Psoas muscle (tissue), 8 donors: ENCODE measurements at places on chromosomes 12 and 14. TPM values are rescaled to one million over a fixed set of nuclear protein-coding genes. Genes with fewer than 3 reads are reported as not detected.
A peak's percentile ranks its signal among the peaks of the same experiment; 100 is the strongest.

GRCh38 chr14:72739446-72740405, 154.2 kb downstream of the DPF3 start:
- DNase-seq = no peak

KLRK1 gene
- total RNA-seq = 0.34 TPM

PLD4 gene
- total RNA-seq = not detected

KLRG1 gene
- 1.8 TPM for total RNA-seq

SELPLG gene
- 2.0 TPM for total RNA-seq

TAS2R20 gene
- 0.21 TPM for total RNA-seq

GRCh38 chr12:2691006-2691344, 103.8 kb upstream of the FKBP4 start:
- DNase-seq = no peak

DNA sequence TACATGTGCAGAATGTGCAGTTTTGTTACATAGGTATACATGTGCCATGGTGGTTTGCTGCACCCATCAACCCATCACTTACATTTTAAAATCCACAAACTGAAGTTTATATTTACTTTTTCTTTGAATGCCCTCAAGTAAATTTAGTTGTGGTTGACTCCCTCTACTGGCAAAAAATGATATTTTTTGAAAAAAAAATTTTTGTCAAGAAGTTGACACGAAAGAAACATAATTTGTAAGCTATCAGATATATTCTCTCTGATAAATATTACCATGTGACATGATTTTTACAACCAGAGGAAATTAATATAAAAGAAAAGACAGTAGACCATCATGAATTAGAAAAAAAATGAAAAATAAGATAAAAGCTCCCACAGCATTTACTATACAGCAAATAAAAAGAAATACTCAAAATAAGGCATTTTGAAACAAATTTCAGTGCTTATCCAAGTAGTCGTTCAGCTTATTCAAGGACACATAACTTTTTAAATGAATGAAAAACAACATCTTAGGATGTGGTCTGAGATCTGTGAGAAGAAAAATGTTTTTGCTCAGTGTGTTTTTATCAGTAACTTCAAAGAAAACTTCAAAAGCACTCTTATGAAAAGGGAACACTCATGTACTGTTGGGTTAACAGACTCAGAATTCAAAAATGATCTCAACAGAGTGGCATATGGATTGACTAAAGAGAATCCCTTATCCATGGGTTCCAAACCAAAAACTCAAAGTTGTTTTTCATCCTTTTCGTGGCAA, 30.0 kb upstream of the GRIP1 start:
- DNase-seq = no peak

GRCh38 chr12:88238406-88238805, 96.3 kb downstream of the TMTC3 start:
- DNase-seq = no peak

GRCh38 chr14:94933486-94933885, 163.6 kb upstream of the GSC start:
- DNase-seq = no peak

DNA sequence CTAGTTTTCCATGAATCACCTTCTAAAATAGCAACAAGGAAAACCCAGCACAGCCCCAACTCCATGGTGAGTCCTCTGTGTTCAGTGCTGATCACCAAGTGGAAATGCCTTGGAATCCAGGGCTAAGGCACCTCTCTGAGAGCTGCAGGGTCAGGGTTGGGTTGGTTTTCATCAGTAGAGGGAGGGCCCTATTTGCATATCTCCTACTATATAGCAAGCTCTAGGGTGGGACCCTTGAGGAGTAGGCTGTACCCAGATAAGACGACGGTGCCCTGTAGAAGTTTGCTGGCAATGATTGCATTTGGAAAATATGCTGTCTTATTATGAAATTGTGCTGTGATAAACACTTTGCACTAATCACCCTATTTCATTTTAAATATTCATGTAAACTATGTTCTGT, 1011.8 kb downstream of the TMEM121 start:
- no peak for DNase-seq

GRCh38 chr12:12714276-12715021, 2.7 kb upstream of the CDKN1B start:
- no peak for DNase-seq

PPP2R5E gene
- 29.3 TPM for total RNA-seq

DNA sequence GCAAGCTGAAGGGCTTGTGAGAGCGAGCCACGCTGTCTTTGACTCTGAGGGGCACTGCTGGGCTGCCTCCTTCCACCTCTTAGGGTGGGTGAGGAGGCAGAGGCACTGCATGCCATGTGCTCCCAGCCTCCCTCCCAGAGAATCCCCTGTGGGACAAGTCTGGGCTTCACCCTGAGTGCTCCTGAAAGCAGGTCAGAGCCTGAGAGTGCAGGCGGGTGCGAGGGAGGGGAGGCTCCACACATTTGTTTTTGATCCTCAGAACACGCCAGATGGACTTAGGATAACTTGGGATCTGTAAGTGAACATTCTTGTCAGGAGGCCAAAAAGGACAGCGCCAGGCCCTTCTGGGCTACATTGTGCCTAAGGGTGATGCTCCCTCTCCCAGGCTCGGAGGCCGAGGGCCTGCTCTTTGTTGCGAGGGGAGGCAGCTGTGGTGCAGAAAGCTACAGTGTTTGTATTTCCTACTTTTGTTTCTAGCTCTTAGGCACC, 155.4 kb downstream of the TMX1 start:
- peak; percentile 63 for DNase-seq

GRCh38 chr12:71431991-71432390, 7.6 kb upstream of the LGR5 start:
- DNase-seq = no peak

GRCh38 chr12:89349814-89350213, 2.5 kb downstream of the DUSP6 start:
- DNase-seq = peak; percentile 31

GRCh38 chr14:106511006-106511799, 984.8 kb downstream of the TMEM121 start:
- DNase-seq = no peak

DNA sequence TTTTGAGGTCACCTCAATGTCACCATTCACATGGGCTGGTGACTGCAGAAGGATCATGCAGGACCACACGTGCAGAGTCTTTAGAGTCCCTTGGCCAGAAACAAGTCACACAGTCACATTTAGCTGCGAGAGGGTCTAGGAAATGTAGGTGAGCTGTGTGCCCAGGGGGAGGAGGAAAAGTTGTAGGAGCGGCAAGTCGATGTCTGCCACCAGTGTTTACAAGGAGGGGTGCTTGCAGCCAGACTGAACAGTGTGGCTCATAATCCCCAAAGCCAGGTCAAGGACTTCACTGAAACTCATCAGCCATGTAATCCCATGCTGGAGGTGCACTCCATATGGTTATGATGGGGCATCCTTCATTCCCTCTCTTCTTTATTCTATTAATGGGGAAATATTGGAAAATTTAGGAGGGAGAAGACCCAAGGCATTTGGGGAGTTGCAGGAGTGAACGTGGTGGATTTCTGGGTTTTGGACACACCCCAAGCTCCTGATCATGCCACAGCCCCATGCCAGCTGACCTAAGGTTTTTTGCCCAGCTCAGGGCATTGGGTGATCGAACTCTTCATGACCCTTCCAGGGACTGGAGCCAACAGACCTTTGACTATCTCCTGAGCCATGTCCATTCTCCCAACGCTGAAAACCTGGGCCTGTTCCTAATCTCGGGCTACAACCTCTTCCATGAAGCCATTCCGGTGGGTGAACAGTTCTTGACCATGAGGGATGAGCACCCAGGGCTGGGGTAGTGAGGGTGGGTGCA, 7.2 kb downstream of the DAO start:
- no peak for DNase-seq

GRCh38 chr12:57051011-57051410, 1.1 kb upstream of the MYO1A start:
- no peak for DNase-seq
